ENCODE measurements at places on chromosomes 1 and 21.

GRCh38 chr1:13801232-13801631 lies 101.2 kb downstream of the PRDM2 start:
- DNase-seq, result peak; percentile 96

- DNase-seq, result no peak
These were observed 6.5 kb downstream of the KANK4 start for GRCh38 chr1:62312698-62313097.

- no peak for DNase-seq
These were observed 13.4 kb downstream of the ZCCHC17 start for GRCh38 chr1:31310198-31310597.

DNA sequence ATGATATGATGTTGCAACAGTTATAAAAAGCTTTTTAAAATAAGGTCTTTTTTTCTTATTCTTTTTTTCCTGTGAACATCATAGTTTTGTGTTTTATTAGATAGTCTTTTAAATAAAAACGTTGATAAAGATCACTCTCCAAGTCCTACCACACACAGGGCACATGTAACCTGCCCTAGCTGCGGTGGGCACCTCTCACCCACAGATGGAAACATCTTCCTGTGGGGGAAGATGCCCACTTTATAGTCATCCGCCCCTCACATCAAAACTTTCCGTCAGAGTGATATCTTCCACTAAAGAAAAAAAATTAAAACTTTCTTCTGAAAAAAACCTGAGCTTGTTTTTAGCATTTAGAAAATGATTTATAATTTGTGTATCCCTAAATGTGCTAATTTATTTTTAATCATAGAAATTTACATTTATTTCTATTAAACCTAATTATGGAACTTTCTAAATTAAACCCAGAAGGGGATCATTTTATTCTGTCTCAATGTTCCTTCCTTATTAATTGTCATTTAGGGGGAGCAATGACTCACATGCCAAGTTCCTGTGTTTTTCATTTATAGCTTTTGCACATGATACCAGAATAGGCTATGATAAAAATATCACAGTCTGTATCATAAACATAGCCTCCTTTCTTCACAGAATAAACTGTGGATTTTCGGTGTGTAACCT lies 24.7 kb downstream of the TNFRSF9 start:
- DNase-seq, result no peak

DNA sequence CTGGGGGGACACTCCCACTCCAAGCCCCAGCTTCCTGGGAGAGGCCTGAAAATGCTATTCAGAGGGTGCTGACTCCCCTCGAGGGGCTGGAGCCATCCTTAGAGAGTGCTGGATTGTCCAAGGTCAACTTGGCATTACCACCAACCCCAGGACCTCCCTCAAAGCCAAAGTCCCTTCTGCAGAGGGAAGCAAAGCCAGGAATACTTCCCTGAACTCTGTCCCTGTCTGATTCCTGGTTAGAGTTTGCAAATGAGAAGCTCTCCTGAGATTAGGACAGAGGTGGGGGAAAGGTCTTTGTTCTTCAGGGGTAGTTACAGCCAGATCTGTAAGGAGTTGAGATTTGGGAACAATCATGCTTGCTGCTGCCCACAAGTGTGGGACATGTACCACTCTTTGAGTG lies 45.3 kb downstream of the TLR5 start:
- DNase-seq, result no peak

DNA sequence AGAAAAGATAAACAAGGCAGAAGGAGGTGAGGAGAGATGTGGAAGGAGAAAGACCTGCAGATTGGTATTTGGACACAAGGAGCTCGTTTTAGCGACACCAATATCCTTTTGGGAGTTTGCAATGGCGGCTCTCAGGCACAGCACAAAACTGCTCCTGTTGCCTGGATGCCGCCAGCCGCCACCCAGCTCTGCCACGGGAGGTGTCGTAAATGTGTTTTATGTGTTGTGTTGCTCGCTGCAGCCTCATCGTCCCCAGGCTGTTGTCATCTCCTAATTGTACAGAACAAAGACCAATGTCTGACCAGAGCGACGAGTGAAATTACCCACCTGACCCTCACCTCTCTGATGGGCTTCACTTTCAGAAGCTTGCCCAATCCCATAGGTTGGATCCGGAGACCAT lies 96.6 kb upstream of the ZNF281 start:
- no peak for DNase-seq

DNA sequence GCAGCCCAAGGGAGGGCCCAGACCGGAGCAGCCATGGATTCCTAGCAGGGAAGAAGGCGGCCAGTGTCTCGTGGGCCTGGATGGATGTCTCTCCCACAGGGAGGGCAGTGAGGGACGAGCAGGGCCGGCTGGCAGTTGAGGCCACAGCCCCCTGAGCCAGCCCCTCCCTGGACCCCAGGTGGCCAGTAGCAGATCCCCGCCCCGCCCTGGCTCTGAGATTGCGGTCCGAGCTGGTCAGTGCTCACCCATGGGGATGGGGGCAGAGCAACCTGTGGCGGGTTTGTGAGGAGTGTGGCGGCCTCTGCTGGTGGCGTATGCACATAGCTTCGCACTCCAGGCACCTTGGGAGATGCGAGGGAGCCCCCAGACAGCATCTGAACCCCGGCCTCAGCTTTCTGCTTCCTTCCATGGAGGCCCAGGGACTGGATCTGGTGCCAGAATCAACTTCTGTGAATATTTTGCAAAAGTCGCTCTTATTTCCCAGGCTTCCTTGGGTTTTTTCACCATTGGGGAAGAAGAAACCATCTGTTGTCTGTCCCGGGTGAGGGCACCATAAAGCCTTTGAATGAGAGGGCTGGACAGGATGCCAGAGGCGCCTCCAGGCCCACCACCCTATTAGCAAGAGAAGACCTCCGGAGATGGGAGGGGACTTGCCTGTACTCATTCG lies 8.4 kb upstream of the KCNN3 start:
- DNase-seq, result peak; percentile 69

- no peak for DNase-seq
These were observed 33.3 kb upstream of the HNRNPU start for GRCh38 chr1:244897476-244898254.

DNA sequence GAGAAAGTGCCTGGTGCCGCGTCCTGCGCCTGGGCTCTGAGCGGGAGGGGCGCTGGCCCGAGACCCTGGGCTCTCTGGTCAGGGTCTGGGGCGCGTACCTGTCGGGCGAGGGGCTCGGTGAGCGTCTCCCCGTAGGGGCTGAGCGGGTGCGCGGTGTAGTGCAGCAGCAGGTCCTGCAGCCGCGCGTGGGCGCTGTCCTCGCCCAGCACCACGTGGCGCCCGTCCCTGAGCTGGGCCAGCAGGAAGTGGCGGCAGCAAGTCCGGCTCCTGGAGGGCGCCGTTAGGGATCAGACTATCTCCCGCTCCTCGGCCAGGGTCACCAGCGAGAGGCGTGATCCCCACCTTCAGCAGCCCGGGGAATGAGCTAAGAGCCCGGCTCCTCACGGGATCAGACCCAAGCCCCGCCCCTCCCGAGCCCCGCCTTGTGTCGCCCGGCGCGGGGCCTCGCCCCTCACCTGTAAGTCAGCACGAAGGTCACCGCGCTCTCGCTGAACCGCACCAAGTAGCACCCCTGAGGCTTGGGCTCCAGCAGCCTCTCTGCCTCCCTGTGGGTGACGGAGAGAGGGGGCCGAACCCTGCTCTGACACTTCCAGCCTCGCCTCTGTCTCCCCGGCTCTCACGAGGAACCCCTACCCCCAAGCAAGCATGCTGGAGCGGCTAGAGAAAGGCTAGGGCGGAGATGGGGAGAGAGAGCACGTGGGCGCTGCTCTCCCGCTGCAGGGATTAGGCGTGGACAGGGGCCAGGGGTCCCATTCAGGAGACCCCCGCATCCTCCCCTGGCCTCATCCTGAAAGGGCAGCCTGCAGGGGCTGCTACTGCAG lies 2.7 kb downstream of the SH2D2A start:
- peak; percentile 55 for DNase-seq

GRCh38 chr1:59100708-59101374 lies 196.1 kb upstream of the FGGY start:
- DNase-seq, result peak; percentile 31

All from epithelial cell of esophagus (primary cell).